ENCODE measurements at places on chromosomes 11 and 22. TPM values are rescaled to one million over a fixed set of nuclear protein-coding genes. Genes with fewer than 3 reads are reported as not detected.

ZNF215 gene
- total RNA-seq: 2.3 TPM

C22orf31 gene
- not detected for total RNA-seq

PMM1 gene
- 24.0 TPM for total RNA-seq

NXPE1 gene
- not detected for total RNA-seq

CRYAB gene
- 350 TPM for total RNA-seq

DNA sequence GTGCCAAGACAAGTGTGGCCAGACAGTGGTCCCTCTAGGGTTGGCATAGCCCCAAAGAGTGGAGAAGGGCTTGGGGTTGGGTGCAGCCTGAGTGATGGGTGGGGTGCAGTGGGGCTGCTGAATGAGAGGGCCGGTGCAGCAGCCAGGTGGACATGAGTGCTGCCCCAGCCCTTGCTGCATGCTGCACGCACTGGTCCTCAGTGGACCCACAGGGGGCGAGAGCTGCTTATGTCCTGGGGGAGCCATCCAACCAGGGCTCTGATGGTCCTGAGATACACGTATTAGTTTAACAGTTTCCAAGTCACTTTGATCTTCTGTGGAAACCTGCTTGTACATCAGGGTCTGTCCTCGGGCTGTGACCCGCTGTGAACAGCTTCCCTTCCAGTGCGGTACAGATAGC is 23.9 kb upstream of the ACR start:
- H3K36me3 ChIP-seq: no peaks in the 10 kb centered on the region
- H3K27ac ChIP-seq: no peak overlapping the region
- no peaks in the 10 kb centered on the region for H3K27me3 ChIP-seq
- no peak for DNase-seq

DNA sequence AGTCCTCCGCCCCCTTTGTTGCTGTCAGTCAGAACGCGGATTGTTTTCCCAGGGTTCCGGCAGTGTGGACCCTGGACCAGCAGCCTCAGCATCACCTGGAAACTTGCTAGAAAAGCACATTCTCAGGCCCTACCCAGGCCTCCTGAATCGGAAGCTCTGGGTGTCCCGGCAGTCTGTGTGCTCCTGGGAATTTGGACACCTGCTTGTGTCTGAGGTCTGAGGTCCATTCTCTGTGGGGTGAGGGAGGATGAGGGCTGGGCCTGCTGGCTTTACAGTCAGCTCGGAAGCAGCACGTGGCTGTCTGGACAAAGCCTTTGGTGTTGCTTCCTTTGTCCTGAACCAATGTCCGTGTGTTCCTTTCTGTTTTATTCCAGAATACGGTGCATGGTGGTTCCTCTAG is 299.7 kb downstream of the TBC1D22A start:
- H3K36me3 ChIP-seq: no peaks in the 10 kb centered on the region
- H3K27me3 ChIP-seq: no peaks in the 10 kb centered on the region
- DNase-seq: no peak
- no peak overlapping the region for H3K4me3 ChIP-seq

DNA sequence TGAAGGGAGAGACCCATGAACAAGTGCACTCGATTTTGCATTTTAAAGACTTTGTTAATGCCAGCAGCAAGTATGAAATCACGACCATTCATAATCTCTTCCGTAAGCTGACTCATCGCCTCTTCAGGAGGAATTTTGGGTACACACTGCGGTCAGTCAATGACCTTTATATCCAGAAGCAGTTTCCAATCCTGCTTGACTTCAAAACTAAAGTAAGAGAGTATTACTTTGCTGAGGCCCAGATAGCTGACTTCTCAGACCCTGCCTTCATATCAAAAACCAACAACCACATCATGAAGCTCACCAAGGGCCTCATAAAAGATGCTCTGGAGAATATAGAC is 5.9 kb downstream of the SERPIND1 start:
- no peaks in the 10 kb centered on the region for H3K36me3 ChIP-seq
- peaks cover 31% of the 10 kb centered on the region for H3K4me1 ChIP-seq
- H3K27ac ChIP-seq: no peak overlapping the region
- DNase-seq: no peak

DNA sequence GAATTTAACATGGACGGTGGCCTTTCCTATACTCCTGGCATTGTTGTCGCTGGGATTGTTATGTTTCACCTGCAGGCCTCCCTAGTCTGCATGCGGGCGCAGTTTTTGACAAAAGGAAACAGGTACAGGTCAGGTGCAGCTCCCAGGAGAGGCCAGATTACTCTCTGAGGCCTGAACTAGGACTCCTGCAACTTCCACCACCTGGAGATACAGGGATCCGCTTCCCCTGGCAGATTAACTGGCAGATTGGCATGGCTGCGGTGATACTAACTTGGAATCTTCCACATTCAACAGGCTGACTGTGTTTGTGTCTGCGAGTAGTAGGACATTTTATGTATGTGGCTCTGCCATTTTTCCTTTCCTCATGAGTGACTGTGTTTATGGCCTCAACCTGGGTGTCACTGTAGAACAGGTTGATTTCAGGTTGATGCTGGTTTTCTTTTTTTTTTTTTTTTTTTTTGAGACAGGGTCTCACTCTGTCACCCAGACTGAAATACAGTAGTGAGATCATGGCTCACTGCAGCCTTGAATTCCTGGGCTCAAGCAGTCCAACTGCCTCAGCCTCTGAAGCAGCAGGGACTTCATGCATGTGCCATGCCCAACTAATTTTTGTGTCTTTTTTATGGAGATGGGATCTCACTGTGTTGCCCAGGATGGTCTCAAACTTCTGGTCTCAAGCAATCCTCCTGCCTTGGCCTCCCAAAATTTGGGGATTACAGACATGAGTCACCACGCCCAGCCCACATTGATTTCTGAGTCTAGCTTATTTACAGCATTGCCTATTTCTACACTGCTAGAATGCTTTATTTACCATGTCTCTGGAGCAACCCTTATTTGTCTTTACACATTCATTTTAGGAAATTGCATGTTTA is 1.7 kb upstream of the USP28 start:
- H3K36me3 ChIP-seq: no peaks in the 10 kb centered on the region
- H3K4me1 ChIP-seq: peaks cover 9% of the 10 kb centered on the region
- no peaks in the 10 kb centered on the region for H3K27me3 ChIP-seq
- H3K27ac ChIP-seq: no peak overlapping the region
- no peak overlapping the region for H3K4me3 ChIP-seq

GRCh38 chr11:122074022-122074421 is 42.0 kb downstream of the BLID start:
- no peaks in the 10 kb centered on the region for H3K36me3 ChIP-seq
- peaks cover 6% of the 10 kb centered on the region for H3K4me1 ChIP-seq
- H3K27ac ChIP-seq: no peak overlapping the region
- no peak for DNase-seq

DNA sequence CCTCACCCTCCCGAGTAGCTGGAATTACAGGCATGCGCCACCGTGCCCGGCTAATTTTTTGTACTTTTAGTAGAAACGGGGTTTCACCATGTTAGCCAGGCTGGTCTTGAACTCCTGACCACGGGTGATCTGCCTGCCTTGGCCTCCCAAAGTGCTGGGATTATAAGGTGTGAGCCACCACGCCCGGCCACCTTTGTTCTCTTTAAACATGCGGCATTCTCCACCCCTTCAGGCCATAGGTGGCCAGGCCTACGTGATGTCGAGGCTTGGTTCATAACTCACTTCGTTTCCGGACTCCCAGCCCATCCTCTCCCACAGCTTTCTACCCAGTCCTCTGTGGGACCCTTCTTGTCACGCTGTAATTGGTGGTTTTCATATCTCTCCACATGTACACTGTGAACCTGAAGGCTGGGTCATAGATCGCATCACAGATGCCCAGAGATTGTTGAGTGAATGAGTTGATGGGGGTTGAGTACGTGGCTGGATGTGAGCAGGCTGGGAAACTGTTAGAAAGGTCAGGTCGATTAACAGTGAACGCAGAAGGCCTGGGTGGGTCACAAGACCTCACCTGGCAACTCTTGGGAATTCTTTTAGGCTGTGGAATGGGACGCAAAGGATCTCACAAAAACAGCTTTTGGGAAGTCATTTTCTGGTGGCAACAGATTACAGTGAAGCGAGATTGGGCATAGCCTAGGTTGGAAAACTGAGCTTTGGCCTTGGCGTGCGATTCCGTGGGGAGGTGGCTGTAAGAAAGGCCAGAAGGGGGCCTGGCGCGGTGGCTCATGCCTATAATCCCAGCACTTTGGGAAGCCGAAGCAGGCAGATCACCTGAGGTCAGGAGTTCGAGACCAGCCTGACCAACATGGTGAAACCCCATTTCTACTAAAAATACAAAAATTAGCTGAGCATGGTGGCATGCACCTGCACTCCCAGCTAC is 44.5 kb downstream of the ST14 start:
- no peaks in the 10 kb centered on the region for H3K4me1 ChIP-seq
- H3K4me3 ChIP-seq: no peak overlapping the region
- H3K27me3 ChIP-seq: no peaks in the 10 kb centered on the region

DNA sequence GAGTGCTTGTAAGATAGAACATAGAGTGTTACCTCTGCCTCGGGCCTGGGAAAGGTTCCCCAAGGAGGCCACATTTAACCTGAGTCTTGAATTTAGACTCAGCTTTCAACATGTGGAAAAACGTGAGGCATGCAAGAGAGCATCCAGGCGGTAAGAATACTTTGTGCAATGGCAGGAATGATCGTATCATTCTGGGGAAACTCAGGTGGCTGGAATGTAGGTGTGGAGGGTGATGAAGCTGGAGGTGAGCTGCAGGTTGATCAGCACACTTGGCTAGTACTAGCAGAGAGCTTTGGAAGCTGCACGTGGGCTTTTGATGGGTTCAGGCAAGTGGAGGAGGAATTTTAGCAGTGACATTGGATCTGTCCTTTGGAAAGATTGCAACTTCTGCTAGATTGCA is 270.3 kb upstream of the RAG2 start:
- H3K27me3 ChIP-seq: no peaks in the 10 kb centered on the region
- H3K27ac ChIP-seq: no peak overlapping the region
- H3K4me1 ChIP-seq: no peaks in the 10 kb centered on the region
- DNase-seq: no peak
- no peaks in the 10 kb centered on the region for H3K36me3 ChIP-seq
- H3K4me3 ChIP-seq: no peak overlapping the region

- no peak overlapping the region for H3K27ac ChIP-seq
- no peaks in the 10 kb centered on the region for H3K36me3 ChIP-seq
- H3K27me3 ChIP-seq: no peaks in the 10 kb centered on the region
- H3K4me1 ChIP-seq: no peaks in the 10 kb centered on the region
- no peak for DNase-seq
Measured at GRCh38 chr22:28407645-28408044, 272.0 kb downstream of the TTC28 start.

Measured in thyroid gland (tissue), 4 donors.